ENCODE measurements at places on chromosomes 5 and 9.

GRCh38 chr5:158033076-158033475 is 174.1 kb upstream of the CLINT1 start:
- DNase-seq = no peak
- no peaks in the 10 kb centered on the region for H3K27me3 ChIP-seq
- no peaks in the 10 kb centered on the region for H3K36me3 ChIP-seq
- H3K4me3 ChIP-seq = no peak overlapping the region
- no peak overlapping the region for H3K27ac ChIP-seq

GRCh38 chr5:89313804-89314588 is 431.0 kb upstream of the MEF2C start:
- H3K4me1 ChIP-seq = no peaks in the 10 kb centered on the region
- no peak for DNase-seq
- no peak overlapping the region for H3K4me3 ChIP-seq
- H3K27ac ChIP-seq = no peak overlapping the region

DNA sequence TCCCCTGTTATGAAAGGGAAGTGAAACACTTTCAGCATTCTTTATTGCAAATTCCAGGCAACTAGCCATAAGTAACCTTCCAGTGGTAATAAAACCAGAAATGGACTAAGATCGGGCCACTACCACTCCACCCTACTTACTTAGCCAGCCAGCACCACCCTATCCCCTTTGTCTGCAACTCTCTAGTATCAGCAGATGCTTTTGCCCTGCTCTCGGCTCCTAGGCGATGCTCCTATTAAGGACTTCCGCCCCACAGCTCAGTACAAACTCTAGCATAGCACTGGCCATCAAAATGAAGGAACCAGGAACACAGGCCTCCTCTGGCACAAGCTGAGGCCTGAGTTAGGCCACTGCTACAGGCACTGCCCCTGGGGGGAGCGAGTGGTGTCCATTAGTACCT is 81.2 kb downstream of the GLDC start:
- no peak overlapping the region for H3K4me3 ChIP-seq
- H3K4me1 ChIP-seq = no peaks in the 10 kb centered on the region
- no peaks in the 10 kb centered on the region for H3K27me3 ChIP-seq
- no peak for DNase-seq

GRCh38 chr9:129333617-129334104 is 155.6 kb upstream of the IER5L start:
- no peaks in the 10 kb centered on the region for H3K36me3 ChIP-seq
- H3K27me3 ChIP-seq = no peaks in the 10 kb centered on the region
- H3K4me3 ChIP-seq = peak overlapping the region; percentile 40
- no peak for DNase-seq
- peak overlapping the region; percentile 92 for H3K27ac ChIP-seq
- peaks cover 31% of the 10 kb centered on the region for H3K4me1 ChIP-seq

DNA sequence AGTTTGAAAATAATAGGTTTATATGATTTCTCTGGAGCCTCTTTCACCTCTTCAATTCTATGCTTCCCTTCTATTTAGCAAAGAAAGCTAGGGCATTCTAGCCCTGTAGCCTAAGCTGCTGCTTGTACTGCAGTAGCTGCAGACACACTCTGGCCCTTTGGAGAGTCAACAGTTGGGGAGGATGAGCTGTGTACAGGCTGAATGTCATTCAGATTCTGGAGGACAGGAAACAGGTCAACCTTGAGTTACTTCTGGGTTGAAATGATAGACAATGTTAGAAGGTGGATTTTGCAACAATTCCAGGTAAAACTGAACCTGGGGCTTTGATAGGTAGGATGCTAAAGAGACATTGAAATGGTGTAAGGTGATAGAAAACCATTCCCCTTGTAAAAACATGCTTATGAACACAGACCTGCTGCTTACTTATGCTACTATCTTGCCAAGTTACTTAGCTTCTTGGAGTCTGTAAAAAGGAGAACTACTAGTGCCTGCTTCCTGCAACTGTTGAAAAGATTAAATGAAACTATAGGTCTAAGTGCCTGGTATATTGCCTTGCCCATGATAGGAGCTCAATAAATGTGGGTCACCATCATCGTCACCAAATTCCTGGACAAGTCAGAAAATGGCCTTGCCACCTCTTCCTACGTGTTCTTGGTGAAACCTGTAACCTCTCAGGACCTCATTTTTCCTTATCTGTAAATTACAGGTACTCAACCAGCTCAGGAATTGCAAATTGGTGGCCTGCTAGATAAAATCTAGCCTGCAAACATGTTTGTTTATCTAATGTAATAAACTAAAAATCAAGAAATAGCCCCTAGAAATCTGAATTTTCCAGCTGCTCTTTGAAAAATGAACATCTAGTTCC is 83.7 kb downstream of the GALNT10 start:
- no peaks in the 10 kb centered on the region for H3K27me3 ChIP-seq
- no peaks in the 10 kb centered on the region for H3K4me1 ChIP-seq
- H3K4me3 ChIP-seq = no peak overlapping the region
- DNase-seq = no peak

DNA sequence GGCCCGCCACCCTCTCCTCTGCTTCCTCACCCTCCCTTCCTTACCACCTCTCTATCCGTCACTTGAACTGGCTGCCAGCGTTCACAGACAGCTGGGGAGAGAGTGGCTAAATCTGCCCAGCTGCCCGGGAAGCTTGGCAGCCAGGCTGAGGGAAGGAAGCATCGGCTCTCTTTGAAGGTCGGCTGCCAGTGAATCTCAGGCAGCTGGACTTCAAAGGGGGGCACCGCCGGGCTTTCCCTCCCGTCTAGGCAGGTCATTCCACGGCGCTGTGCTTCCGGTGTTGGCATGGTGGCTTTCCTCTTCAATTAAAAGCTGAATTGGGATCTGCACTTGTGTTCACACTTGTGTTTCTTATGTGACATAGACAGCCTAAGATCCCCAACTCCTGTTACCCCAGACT is 174.0 kb downstream of the GDNF start:
- H3K36me3 ChIP-seq = no peaks in the 10 kb centered on the region
- no peak overlapping the region for H3K4me3 ChIP-seq
- no peaks in the 10 kb centered on the region for H3K27me3 ChIP-seq

DNA sequence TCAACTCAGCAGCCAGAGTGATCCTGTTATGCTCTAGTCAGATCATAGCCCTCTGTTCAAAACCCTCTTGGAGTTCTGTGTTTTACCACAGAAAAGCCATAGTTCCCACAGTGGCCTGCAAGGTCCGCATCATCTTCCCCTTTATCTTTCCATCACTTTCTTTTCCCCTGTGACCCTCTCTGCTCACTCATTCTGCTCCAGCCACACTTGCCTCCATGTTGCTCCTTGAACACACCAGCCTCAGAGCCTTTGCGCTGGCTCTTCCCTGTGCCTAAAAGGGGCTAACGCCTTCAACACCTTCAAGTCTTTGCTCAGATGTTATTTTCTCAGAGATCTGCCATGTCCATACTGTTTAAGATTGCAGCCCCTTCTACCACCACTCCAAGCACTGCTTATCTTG is 26.3 kb downstream of the CSF2 start:
- H3K4me3 ChIP-seq = no peak overlapping the region
- no peaks in the 10 kb centered on the region for H3K4me1 ChIP-seq
- H3K27me3 ChIP-seq = no peaks in the 10 kb centered on the region
- no peak overlapping the region for H3K27ac ChIP-seq

DNA sequence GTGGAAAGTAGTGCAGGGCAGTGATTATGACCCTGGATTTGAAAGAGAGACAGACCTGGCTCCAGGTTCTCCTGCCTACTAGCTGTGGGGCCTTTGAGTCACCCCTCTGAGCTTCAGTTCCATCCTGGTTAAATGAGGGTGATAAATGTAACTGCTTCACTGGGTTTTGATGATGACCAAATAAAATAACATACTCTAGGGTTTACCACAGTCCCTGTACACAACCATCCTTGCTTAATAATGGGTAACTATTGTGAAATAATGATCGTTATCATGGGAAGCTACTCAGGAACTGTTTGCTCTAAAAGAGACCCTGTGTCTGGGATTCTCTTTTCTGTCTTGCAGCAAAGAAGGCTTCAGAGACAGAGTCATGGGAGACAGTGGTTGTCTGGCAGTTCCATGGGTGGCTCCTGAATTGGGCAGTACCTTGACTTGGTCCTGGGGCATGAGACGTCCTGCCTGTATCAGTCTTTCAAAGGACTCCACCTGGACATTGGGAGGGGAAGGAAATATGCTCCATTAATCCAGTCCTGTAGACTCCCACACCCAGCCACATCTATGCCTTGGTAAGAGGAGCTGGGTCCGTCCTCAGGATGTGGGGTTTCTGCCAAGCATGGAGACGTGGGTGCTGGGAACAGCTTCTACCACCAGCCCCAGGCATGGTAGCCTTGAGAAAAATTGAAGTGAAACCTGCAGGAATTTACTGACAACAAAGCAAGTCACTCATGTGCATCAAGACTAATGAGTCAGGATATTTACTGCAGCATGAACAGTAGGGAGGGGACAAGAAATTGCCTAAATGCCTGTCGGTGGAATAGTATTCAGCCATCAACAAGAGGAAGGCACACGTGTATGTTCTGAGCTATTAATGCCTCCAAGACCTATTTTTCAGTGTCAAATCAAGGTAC is 23.4 kb downstream of the AKNA start:
- no peaks in the 10 kb centered on the region for H3K4me1 ChIP-seq
- H3K27ac ChIP-seq = no peak overlapping the region
- no peaks in the 10 kb centered on the region for H3K27me3 ChIP-seq
- peaks cover 38% of the 10 kb centered on the region for H3K36me3 ChIP-seq
- DNase-seq = no peak

DNA sequence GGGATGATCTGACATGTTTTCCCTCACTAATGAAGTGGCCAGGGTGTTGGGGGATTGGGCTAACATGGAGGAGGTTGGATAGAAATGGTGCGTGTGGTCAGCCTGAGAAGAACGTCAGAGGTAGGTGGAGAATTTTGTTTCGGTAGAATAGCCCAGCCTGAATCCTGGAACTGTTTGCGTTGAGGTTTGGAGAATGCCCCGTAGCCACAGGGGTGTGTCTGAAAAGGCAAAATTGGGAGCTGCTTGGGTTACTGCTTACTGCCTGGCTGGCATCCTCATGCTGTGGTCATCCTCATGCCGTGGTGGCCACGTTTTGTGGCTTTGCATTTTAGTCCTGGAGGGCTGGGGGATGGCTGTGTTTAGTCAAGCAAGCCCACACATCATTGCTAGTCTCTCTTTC is 236.9 kb downstream of the GOLPH3 start:
- no peaks in the 10 kb centered on the region for H3K27me3 ChIP-seq
- H3K4me3 ChIP-seq = no peak overlapping the region
- no peak for DNase-seq
- no peaks in the 10 kb centered on the region for H3K4me1 ChIP-seq
- H3K27ac ChIP-seq = no peak overlapping the region

- peaks cover 3% of the 10 kb centered on the region for H3K4me1 ChIP-seq
- H3K27ac ChIP-seq = peak within 1 kb of the TSS; percentile 84
- H3K27me3 ChIP-seq = no peaks in the 10 kb centered on the region
- H3K4me3 ChIP-seq = peak within 1 kb of the TSS; percentile 98
Observed at GRCh38 chr9:78031444-78031892, at the start of gene GNAQ. TSS of gene GNAQ (minus strand) at chr9:78031811. CDS start at chr9:78031235, 576 bp downstream.

- peaks cover 5% of the 10 kb centered on the region for H3K4me1 ChIP-seq
- no peaks in the 10 kb centered on the region for H3K27me3 ChIP-seq
- H3K4me3 ChIP-seq = no peak overlapping the region
- no peak for DNase-seq
Observed at GRCh38 chr5:17785774-17786173, 151.5 kb downstream of the TAF11L14 start.

DNA sequence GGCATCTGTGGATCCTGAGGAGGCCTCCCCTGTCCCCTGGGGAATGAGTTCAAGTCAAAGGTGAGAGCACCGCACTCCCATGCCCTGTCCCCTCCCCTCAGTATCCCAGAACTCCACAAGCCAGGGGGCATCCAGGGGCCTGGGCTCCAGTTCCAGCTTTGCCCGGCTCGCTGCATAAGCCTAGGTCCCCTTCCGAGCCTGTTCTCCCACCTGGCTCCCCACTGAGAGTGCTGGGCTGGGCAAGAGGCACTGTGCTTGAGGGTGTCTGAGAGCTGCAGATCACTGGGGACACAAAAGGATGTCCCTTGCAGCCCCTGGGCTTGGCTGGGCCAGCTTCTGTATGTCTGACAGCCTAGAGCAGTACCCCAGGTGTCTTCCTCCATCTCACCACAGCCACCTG is 4.6 kb downstream of the DOK3 start:
- no peak overlapping the region for H3K4me3 ChIP-seq
- H3K27me3 ChIP-seq = no peaks in the 10 kb centered on the region
- no peaks in the 10 kb centered on the region for H3K36me3 ChIP-seq
- H3K27ac ChIP-seq = no peak overlapping the region
- no peaks in the 10 kb centered on the region for H3K4me1 ChIP-seq

DNA sequence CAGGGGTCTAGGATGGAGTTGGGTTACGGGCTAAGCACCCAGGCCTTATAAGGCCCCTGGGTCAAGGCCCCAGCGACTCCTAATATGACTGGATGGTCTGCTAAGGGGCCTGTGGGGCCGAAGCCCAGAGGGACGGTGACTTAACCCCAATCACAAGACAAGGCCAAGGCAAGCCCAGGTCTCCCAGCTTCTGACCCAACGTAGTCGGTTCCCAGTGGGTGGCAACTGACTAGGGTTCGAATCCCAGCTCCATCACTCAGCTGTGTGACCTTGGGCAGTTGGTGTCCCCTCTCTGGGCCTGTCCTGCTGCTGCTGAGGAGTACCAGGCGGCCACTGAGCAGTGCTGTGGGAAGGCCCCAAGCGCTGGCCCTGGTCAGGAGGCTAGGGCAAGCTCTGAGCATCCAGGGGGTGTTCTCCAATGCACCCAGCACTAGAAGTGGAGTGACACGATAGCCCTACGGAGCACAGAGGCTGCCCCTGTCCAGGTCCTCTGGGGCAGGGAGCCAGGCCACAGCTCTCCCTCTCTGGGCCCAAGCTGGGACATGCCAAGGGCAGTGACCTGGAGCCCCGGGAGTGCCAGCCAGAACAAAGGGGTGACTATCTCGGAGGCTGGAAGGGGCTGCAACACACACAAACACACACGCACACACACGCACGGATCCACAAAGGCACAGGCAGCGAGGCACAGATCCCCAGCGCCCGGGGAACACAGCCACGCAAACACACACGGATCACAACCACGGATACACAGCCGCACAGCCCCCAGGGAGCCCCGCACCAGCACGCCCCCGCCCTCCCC is 512 bp downstream of the AK1 start:
- peak overlapping the region; percentile 66 for H3K4me3 ChIP-seq
- no peaks in the 10 kb centered on the region for H3K36me3 ChIP-seq
- H3K27me3 ChIP-seq = no peaks in the 10 kb centered on the region
- peaks cover 10% of the 10 kb centered on the region for H3K4me1 ChIP-seq

GRCh38 chr5:137203011-137203632 is 296.0 kb downstream of the SPOCK1 start:
- H3K27me3 ChIP-seq = no peaks in the 10 kb centered on the region
- H3K4me1 ChIP-seq = peaks cover 13% of the 10 kb centered on the region
- no peak for DNase-seq
- no peak overlapping the region for H3K4me3 ChIP-seq
- H3K36me3 ChIP-seq = no peaks in the 10 kb centered on the region
- H3K27ac ChIP-seq = no peak overlapping the region

GRCh38 chr5:90142541-90142940 is 267.0 kb downstream of the CETN3 start:
- no peak for DNase-seq
- H3K27ac ChIP-seq = no peak overlapping the region
- H3K36me3 ChIP-seq = no peaks in the 10 kb centered on the region
- no peak overlapping the region for H3K4me3 ChIP-seq
